ENCODE measurements at places on chromosomes 1 and 21.

DNA sequence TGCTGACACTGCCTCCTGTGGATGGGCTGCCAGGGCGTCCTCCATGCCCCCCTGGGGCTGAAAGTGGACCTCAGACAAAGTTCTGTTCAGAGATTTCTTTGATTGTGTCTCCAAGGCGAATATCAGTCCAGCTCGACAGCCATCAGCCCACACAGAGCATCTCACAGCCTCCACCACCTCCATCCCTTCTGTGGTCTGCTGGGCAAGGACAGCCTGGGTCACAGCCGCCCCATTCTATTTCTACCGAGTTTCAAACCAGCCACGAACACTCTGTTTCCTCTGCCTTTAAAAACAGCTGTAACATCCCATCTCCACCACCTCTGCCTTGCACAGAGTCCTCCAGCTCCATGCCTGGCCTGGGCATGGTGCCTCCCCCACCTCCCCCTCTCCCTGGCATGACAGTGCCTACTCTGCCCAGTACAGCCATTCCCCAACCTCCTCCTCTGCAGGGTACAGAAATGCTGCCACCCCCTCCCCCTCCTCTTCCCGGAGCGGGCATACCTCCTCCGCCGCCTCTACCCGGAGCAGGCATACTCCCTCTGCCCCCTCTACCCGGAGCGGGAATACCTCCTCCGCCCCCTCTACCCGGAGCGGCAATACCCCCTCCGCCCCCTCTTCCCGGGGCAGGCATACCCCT lies 115.5 kb downstream of the FMN2 start:
- DNase-seq: no peak

- no peak for DNase-seq
Observed at GRCh38 chr1:22739648-22740385, 29.2 kb downstream of the EPHB2 start.

- DNase-seq: no peak
Observed at GRCh38 chr1:204623894-204624361, 61.6 kb downstream of the LRRN2 start.

DNA sequence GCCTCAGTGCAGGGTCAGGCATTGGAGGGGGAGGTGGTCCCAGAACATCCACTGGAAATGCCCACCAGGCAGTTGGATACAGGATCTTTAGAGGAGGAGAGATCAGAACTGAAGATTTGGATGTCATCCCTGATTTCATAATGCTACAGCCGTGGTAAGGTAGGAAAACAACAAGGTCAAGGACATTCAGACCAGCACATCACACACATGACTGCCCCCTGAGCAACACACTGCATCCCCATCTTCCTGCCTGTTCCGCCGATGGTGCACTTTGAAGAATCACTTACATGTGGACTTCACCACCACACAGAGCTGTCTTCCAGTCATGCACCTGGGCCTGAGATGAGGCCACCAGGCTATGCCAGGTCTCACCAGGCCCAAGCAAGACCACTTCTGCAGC lies 16.7 kb downstream of the KIAA1614 start:
- DNase-seq: no peak

GRCh38 chr1:32182060-32182459 lies 2.6 kb downstream of the TXLNA start:
- no peak for DNase-seq

DNA sequence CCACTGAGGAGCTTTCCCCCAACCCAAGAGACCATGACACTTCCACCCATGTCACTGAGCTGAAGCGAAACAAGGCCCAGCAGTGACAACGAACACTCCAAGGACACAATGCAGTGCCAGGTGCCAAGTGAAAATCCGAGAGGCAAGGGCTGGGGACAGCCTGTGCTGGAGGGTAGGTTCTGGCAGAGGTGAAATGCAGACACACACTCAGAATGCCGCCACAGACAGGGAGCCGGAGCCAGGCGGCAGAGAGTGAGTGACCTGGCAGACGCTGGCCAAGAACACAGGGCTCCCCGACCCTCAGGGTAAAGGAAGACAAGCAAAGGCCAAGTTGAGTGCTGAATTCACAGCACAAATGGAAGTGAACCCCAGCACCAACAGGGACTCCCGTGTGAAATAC lies 78.9 kb downstream of the CD46 start:
- no peak for DNase-seq

DNA sequence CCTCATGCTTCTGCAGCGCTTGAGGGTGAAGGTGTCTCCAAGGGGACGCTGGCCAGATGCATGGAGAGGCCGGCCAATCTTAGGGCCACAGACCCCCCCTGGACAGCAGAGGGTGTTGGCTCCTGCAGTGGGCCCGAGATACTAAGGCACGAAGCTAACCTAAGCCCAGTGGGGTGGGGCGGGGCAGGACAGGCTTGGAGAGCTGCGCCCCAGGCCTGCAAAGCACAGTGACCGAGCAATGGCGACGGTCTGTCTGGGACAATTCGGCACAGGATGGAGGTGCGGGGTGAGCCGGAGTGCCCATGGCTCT lies 1.3 kb downstream of the FNDC10 start:
- no peak for DNase-seq

GRCh38 chr1:193042766-193043691 lies 16.1 kb downstream of the UCHL5 start:
- no peak for DNase-seq

DNA sequence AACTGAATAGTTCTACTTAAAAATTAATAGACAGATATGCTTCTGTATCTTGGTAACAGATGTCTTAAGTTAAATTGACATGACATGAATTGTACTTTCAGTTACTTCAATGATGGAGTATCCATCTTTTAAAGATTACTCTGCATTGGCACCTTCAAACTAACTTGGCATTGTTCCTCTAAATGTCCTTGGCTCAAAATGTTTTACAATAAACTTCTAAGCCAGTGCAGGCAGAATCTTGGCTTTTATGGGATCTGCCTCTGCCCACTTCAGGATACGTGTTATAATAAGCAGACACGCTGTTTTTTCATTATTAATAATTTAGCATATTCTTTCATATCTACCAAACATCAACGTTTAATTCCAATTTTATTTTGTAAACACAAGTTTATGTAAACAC lies 873.4 kb upstream of the ADAMTS5 start:
- DNase-seq: no peak

DNA sequence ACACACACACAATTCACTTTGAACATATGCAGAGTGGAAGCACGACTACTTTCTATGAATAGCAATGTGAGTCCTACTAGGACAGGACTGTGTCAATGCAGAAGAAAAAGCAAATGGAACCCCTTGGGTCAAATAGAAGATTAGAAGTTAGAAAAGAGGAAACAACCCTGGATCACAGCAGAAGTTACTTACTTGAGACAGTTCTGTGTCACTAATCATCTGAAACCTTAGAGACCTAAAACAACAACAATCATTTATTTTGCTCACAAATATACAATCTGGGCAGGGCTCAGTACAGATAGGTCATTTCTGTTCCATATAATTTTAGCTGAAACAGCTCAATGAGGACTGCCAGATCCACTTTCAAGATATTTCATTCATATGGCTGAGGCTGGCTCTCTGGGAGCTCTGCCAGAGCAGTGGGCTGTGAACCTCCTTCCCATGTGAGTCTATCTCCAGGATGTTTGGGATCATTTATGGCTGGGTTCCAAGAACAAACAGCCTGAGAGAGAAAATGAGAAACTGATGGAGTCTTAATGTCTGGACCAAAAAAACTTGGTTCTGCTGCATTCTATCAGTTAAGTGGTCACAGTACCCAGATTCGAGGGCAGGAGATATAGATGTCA lies 42.5 kb upstream of the IL10 start:
- DNase-seq: no peak

GRCh38 chr1:3159121-3159520 lies 90.1 kb downstream of the PRDM16 start:
- no peak for DNase-seq

- DNase-seq: no peak
Observed at GRCh38 chr21:33362044-33362555, 37.3 kb downstream of the IFNAR1 start.

- no peak for DNase-seq
Observed at GRCh38 chr1:221063651-221064050, 184.4 kb downstream of the HLX start.

- no peak for DNase-seq
Observed at GRCh38 chr1:209774592-209774991, 9.8 kb downstream of the C1orf74 start.

DNA sequence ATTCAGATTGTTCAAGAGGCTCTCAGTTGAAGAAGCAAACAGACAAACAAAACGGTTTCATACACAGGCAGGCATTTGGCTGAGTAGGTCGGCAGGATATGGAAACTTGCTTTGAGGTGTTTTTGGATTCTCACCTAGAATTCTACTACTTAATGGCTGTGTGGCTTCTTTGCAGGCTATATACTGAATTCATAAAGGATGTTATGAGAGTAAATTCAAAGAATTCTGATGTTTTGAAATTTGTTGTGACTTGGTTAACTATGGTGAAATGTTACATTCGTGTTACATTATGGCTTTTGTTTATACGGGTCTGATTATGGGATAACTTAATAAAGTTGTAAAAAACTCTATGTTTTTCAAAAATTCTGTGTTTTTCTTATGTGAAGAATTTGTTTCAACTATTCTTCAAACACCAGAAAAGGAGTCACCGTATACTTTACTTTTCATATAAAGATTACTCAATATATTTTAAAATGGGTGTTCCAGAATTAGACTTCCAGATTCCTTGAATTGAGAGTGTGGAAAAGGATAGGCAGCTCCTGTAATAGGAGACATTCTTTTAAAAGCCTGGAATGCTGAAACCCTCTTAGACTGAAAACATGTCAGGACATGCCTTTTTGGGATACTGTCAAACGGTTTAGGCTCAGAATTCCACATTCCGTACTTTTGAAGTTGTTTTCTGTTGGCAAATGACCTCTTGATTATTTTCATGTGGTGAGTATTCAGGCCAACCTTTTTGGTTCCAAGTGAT lies 8.2 kb upstream of the IRF2BP2 start:
- no peak for DNase-seq

- DNase-seq: no peak
Observed at GRCh38 chr1:47547753-47548573, 110.1 kb downstream of the FOXD2 start.

- DNase-seq: no peak
Observed at GRCh38 chr1:221777431-221778072, 35.7 kb upstream of the DUSP10 start.

GRCh38 chr1:32536764-32537163 lies 2.5 kb upstream of the ZBTB8A start:
- no peak for DNase-seq

GRCh38 chr1:19423130-19423529 lies 62.2 kb downstream of the CAPZB start:
- no peak for DNase-seq

DNA sequence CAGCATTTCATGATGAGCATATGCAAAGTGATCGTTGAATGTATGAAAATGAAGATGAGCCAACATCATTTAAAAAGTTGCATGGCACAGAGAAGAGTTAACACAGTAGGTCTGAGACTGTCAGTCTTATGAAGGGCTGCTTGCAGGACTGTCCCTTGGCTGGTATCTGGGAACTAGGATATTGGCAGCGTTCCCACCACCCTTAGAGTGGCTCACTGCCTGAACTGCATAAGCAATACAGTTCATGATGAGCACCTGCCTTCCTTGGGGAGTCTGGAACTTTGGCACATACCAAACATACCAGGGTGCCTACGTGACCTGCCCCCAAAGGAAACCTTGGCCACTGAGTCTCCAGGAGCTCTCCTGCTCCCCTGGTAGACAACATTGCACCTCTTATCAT lies 161.8 kb downstream of the DSCAM start:
- DNase-seq: no peak

GRCh38 chr1:231442735-231443134 lies 20.6 kb upstream of the EGLN1 start:
- DNase-seq: no peak

- DNase-seq: no peak
Observed at GRCh38 chr1:186534401-186534800, 73.5 kb upstream of the PDC start.

DNA sequence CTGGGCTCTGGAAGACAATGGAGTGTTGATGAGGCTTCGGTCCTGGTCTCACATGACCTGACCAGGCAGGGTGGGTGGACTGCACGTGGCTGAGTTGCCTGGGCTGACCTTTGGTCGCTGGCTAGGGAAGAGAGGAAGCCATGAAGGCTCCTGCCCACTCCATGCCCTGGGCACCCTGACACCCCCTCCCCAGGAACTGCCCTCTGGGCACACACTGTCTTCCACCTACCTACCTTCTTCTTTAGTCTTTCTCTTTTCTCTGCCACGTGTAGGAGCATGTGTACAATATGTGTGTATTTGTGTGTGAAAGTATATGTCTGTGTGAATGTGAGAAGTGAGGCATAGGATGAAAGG lies 15.1 kb downstream of the POU3F1 start:
- DNase-seq: no peak

DNA sequence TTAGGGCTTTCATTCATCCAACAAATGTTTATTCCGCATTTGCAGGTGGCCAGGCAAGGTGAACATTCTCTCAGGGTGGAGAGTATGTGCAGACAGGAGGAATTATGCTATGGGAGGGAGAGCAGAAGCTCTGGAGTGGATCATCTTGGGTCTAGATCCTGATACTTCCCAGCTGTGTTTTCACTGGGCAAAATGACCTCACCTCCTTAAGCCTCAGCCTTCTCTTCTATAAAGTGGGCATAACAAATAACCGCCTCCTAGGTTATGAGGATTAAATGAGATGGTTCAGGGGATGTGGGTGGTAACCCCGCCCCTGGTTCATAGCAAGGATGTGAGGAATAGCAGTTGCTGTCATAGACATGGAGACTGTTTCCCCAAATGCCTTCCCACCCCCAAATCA lies 1.7 kb upstream of the TMEM51 start:
- DNase-seq: no peak

DNA sequence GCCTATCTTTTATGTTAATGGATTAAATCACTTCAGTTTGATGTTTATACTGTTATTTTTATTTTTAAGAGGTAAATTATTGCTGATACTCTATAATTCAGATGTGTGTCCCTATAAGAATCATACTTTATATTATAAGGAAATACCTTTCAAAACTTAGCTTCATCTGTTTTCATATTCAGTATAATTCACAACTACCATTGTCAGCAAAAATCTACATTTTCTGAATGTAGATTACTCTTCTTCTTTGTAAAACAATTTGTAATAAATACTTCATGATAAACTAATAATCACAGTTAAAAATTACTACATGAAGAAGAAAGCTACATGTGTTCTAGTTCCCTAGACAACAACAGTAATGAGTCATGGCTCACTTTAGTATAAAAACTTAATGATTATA lies 115.4 kb upstream of the SERTAD4 start:
- DNase-seq: no peak

GRCh38 chr21:40947713-40948112 lies 100.8 kb upstream of the DSCAM start:
- no peak for DNase-seq

- DNase-seq: no peak
Observed at GRCh38 chr1:40944841-40945430, 34.6 kb upstream of the CTPS1 start.

Data from stimulated activated CD4-positive, alpha-beta T cell treated with anti-CD3 and anti-CD28 coated beads, Interleukin-1b, Interleukin-23, amount 100 ng/mL, for 24 hours (primary cell).